Astrocyte of the hippocampus (primary cell): ENCODE measurements at places on chromosomes 4 and X.

DNA sequence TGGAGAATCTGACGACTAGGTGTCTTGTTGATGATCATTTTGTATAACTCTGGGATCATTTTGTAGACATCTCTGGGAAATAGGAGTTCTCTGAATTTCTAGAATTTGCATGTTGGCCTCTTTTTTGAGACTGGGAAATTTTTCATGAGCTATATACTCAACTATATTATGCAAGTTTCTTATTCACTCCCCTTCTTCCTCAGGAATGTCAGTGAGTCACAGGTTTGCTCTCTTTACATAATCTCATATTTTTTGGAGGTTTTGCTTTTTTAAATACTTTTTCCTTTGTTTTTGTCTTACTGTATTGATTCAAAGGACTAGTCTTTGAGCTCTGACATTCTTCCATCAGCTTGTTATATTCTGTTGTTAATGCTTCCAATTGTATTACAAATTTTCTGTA, 1324.2 kb downstream of the TECRL start:
- DNase-seq = no peak

DNA sequence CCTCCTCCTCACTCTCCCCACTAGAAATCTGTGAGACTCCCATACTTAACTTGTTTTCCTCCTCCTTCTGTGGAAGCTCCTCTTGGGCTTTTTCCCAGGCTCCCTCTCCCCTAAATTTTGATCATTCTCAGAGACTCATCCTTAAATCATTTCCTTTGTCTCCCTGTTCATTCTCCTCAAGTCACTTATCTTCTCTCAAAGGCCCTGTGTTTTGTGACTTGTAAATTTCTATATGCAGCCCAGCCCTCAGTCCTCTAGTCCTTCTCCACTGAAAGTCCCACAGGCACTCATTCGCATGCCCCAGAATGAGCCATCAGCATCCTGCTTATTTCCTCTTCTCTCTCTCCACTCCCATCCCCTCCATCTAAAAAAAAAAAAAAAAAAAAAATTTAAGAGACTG, 171.8 kb downstream of the SOWAHB start:
- no peak for DNase-seq

- peak; percentile 83 for DNase-seq
Observed at GRCh38 chrX:129577473-129577872, 37.4 kb downstream of the OCRL start.

DNA sequence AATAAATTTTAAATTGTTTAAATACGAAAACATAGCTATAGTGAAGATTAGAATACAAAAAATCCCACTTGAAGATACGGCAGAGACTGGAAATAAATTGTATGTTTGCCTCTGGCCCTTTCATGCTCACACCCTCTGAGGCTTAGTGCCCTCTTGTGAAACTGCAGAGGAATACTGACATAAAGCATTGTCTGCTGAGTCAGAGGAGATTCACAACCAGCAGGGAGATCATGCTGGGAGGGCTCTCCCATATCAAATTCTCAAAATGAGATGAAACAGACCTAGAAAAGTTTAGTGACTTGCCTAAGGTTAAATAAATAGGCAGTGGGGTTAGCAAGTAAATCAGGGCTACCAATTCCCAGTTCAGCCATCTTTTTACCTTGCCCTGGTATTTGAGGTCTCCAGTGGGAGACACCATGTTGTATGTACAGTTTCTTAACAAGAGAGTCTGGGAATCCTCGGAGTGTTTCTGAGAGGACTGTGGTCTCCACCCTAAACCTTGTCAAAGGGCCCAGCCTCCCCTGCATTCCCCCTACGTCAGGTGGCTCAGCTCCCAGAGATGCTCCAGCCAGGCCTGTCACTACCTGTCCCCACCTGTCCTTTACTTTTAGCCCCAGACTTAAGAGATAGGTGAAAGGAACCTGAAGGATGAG, 581.4 kb upstream of the DIPK2B start:
- peak; percentile 42 for DNase-seq

DNA sequence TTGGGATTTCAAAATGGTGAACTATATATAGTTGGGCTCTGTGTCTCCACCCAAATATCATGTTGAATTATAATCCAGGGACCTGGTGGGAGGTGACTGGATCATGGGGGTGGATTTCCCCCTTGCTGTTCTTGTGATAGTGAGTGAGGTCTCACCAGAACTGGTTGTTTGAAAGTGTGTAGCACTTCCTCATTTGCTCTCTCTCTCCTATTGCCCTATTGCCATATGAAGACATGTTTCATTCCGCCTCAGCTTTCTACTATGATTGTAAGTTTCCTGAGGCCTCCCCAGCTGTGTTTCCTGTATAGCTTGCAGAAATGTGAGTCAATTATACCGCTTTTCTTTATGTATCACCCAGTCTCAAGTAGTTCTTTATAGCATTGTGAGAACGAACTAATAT, 545.6 kb downstream of the TRAM1L1 start:
- no peak for DNase-seq

GRCh38 chrX:21972721-21973120, 32.2 kb downstream of the SMS start:
- peak; percentile 85 for DNase-seq

DNA sequence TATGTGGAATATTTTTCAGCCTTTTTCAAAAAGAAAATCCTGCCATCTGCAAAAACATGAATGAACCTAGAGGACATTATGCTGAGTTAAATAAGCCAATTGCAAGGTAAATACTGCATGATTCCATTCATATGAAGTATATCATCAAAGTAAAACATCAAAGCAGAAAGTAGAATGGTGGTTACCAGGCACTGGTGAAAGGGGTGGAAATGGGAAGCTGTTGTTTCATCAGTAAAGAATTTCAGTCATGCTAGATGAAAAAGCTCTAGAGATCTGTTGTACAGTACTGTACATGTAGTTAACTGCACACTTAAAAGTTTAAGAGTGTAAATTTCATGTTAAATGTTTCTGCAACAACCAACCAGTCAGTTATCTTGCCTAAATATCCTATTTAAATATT, 196.8 kb upstream of the ADGRL3 start:
- DNase-seq = peak; percentile 14

GRCh38 chrX:29040160-29040559, 452.9 kb downstream of the IL1RAPL1 start:
- DNase-seq = no peak

GRCh38 chrX:41336447-41336846, 2.5 kb downstream of the DDX3X start:
- DNase-seq = no peak

DNA sequence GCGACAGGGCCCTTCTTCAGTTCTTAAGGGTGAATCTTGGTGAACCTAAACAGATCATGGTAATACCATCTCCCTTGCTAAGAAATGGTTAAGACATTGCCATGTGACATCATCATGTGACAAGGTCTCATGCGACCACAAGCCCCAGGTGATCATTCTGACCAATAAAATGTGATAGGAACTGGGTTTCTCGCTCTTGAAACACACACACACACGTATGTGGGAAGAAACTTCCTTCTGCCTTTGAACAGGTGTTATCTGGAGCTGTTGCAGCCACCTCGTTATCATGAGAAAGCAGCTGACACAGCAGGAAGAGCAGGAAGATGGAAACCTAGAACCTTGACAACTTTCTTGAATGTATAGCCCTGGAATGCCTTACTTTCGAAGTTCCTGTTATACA, 10.2 kb downstream of the SOD3 start:
- DNase-seq = no peak

GRCh38 chr4:130403221-130403620, 1307.3 kb downstream of the C4orf33 start:
- DNase-seq = no peak

- peak; percentile 86 for DNase-seq
Observed at GRCh38 chrX:1392376-1393068, 609 bp upstream of the SLC25A6 start.

- no peak for DNase-seq
Observed at GRCh38 chrX:109873983-109874382, 128.9 kb upstream of the TMEM164 start.

GRCh38 chr4:109434007-109434971, 674 bp downstream of the SEC24B start:
- DNase-seq = peak; percentile 66

DNA sequence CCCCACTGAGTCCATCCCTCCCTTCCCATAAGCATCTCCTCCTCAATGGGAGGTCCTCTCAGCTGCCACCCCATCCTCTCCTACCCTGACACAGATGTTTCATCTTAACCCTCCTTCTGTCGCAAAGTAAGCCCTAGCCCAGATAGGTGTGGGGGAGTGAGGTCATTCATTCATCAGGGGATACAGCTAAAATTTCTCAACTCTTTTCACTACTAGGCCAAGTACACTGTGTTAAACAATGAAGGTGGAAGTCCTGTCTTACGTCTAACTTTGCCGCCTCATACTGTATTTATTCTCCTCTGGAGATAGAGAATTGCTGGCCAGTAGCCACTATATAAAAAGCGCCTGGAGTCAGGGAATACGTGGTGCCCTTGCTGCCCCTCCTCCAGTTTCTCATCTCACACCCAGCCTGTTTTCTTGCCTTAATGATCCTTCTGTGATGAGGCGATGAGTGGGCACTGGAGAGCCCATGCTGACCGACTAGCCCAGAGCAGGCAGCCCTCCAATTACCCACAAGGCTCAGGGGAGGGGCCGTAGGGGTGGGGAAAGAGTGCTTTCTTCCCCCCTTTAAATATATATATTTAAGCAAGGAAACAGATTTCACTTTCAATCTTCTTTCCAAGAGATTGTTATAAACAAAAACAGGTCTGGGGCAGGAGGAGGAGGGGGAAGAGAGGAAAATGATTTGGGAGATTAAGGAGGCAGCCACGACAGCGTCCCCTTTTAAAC, 149.5 kb downstream of the PJA1 start:
- no peak for DNase-seq

DNA sequence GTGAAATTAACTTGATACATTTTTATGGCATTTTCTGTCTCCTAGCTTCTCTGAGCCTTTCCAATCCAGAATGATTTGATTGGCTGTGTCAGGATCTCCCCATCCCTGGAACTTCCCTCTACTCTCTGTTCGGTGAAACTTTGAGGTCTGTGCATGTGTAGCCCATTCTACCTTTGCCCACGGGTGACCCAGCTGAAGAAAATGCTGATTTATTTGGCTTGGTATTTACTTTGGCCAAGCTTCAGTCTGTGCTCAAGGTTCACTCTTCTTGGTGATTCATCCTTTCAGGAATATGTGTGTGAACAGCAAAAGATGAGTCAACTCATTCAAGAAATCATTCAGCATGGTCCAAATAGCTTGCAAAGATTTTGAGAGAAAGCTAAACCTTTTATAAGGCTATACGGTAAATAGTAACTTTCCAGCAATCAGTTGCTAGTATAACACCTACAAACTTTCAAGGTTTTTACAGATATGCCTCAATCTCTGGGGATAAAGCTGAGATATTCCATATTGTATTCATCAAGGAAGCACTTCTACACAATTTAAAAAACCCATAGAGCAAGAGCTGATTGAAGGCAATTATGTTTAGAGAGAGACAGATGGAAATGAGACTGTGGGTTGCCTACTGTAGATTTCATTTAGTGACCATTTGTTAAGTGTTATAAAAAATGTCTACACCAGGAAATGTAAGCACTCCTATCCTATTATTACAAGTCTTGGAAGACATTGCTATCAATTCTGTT, 233.9 kb upstream of the CXXC4 start:
- DNase-seq = peak; percentile 94

- DNase-seq = no peak
Observed at GRCh38 chr4:123401271-123402120, 4.9 kb downstream of the SPRY1 start.
